ENCODE measurements at places on chromosomes 12 and 14. TPM values are rescaled to one million over a fixed set of nuclear protein-coding genes. Genes with fewer than 3 reads are reported as not detected.

Gene C14orf132
- polyA plus RNA-seq = 13.6 TPM

GRCh38 chr12:113022563-113023297, 33.8 kb upstream of the DTX1 start:
- no peak overlapping the region for H3K27ac ChIP-seq
- H3K4me1 ChIP-seq = no peaks in the 10 kb centered on the region
- no peak for DNase-seq
- H3K27me3 ChIP-seq = no peaks in the 10 kb centered on the region

GRCh38 chr14:86575141-86575540, 1045.2 kb downstream of the FLRT2 start:
- peak; percentile 10 for DNase-seq
- H3K27me3 ChIP-seq = no peaks in the 10 kb centered on the region
- H3K36me3 ChIP-seq = no peaks in the 10 kb centered on the region
- no peaks in the 10 kb centered on the region for H3K4me1 ChIP-seq

Gene KLRC1
- polyA plus RNA-seq = 0.37 TPM

Gene DPF3
- polyA plus RNA-seq = 3.9 TPM

DNA sequence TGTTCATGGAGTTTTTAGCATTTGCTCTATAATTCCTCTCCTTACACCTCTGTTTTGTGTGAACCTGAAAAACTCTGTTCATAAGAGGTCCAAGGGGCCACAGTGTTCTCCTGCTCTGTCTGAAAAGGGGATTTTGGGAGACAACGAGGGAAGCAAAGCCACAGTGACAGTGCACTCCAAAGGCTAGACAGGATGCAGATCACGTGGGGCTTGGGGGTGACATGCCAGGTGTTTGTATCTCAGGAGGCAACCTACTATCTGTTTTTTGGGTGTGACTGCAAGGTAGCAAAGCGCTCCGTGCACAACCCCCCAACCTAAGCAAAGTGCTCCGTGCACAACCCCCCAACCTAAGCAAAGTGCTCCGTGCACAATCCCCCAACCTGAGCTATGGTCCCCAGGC, 5.1 kb upstream of the CHD4 start:
- DNase-seq = no peak
- H3K27me3 ChIP-seq = no peaks in the 10 kb centered on the region
- H3K27ac ChIP-seq = peak overlapping the region; percentile 98
- no peak overlapping the region for H3K4me3 ChIP-seq
- H3K36me3 ChIP-seq = no peaks in the 10 kb centered on the region
- peaks cover 42% of the 10 kb centered on the region for H3K4me1 ChIP-seq

GRCh38 chr14:62247266-62247665, 485.0 kb downstream of the SNAPC1 start:
- H3K27me3 ChIP-seq = no peaks in the 10 kb centered on the region
- H3K4me3 ChIP-seq = no peak overlapping the region
- H3K4me1 ChIP-seq = no peaks in the 10 kb centered on the region
- H3K27ac ChIP-seq = no peak overlapping the region
- peak; percentile 16 for DNase-seq

DNA sequence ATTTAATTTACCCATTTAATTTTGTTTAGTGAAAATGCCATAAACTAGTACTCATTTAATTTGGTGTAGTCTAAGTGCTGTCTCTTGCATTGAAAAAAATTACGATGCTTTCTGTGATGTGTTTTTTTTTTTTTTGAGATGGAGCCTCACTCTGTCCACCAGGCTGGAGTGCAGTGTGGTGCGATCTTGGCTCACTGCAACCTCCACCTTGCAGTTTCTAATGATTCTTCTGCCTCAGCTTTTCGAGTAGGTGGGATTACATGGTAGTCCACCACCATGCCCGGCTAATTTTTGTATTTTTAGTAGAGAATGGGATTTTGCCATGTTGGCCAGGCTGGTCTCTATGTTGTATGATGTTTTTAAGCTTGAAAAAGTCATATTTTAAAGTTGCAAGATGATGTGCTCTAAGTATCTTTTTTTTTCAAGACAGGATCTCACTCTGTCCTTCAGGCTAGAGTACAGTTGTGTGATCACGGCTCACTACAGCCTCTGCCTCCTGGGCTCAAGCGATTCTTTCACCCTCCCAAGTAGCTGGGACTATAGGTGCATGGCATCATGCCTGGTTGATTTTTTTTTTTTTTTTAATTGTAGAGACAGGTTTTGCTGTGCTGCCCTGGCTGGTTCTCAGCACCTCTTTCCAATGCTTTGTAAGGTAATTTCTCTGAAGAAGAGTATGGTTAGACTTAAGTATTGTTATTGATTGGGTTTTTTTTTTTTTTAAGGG, 8.6 kb downstream of the LRRC10 start:
- H3K27me3 ChIP-seq = no peaks in the 10 kb centered on the region
- DNase-seq = no peak
- H3K4me1 ChIP-seq = no peaks in the 10 kb centered on the region
- no peak overlapping the region for H3K27ac ChIP-seq

DNA sequence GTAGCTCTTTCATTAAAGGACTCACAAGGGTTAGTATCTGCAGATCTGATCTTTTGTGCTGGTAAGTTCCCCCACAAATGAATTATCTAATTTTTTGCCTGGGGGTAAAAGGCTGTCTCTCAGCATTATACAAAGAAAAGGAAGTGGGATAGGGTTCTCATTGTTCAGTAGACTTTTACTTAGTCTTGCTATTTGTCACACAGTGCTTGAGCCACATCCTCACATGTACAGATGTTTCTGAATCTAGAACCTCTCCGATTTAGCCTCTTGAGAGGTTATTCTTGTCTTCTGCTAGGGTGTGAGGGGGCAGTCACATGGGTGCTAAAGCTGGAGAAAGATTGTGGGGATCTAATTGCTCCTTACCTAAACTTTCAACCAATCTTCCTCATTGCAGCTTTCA, 93.0 kb downstream of the SLC41A2 start:
- H3K36me3 ChIP-seq = no peaks in the 10 kb centered on the region
- no peak for DNase-seq
- H3K27me3 ChIP-seq = no peaks in the 10 kb centered on the region
- H3K4me3 ChIP-seq = no peak overlapping the region
- H3K27ac ChIP-seq = no peak overlapping the region
- H3K4me1 ChIP-seq = no peaks in the 10 kb centered on the region

DNA sequence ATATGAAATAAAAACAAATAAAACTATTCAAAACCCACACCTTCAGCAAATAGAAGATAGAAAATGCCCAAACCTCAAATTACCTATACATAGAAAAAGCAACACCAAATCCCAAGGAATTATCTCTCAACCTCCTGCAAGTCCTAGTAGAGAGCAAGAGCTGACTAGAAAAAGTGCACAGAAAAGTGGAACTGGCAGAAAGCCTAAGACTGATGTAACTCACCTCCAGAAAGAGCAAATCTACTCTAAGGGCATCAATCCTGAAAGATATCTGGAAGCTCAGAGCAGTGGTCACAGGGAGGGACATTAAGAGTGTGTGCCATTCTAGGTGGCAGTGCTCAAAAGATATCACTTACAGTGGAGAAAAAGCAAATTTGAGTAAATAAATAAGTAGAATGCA, 62.1 kb upstream of the PLEKHG7 start:
- no peak overlapping the region for H3K27ac ChIP-seq
- H3K4me1 ChIP-seq = no peaks in the 10 kb centered on the region
- peak; percentile 18 for DNase-seq
- no peaks in the 10 kb centered on the region for H3K36me3 ChIP-seq
- H3K4me3 ChIP-seq = no peak overlapping the region
- H3K27me3 ChIP-seq = no peaks in the 10 kb centered on the region

DNA sequence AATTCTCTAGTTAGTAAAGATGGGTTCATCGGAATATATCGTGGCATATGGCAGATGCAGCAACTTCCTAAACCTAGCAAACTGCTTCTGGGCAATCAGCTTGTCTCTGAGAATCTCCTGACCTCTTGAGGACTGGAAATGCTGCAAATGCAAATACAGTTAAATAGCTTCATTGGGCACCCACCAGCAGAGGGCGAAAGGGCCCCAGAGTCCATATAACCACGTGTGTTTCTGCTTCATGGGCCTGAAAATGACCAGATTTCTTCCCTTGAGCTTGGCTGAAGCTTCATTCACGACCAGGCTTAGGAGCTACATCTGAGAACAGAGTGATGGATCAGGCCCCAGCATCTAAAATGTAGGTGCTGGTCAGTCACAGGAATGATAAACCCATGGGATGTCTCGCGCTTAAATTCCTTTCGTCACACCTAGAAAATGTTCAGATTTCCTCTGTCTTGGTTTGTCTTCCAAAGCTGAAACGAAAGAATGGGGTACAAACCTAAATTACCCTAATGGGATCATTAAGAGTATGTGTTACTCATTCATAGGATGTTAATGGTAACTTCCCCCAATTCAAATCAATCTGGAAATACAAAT, 1482.5 kb upstream of the TMEM132C start:
- H3K4me1 ChIP-seq = no peaks in the 10 kb centered on the region
- DNase-seq = peak; percentile 16
- no peaks in the 10 kb centered on the region for H3K36me3 ChIP-seq
- no peaks in the 10 kb centered on the region for H3K27me3 ChIP-seq
- H3K4me3 ChIP-seq = no peak overlapping the region

Gene OTX2
- not detected for polyA plus RNA-seq

GRCh38 chr14:82046512-82047226, 513.0 kb upstream of the SEL1L start:
- H3K27ac ChIP-seq = no peak overlapping the region
- no peak for DNase-seq
- H3K4me3 ChIP-seq = no peak overlapping the region
- H3K4me1 ChIP-seq = no peaks in the 10 kb centered on the region

DNA sequence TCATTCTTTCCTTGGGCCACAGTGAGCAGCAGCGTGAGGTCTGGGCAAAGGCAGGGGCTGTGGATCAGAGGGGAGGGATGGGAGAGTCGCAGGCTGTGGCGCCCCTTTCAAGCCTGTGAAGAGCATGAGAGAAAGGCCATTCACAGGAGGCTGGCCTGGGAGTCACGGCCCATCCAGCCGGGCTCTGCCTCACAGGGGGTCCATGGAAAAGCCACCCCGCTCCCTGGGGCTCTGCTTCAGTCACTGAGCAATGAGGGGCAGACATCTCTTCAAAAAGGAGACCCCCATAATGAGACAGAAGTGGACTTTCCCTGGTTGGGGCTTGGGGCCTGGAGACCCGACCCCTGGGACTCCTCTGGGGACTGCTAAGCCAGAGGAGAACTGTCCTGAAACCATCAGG, 117.0 kb upstream of the GSC start:
- no peak for DNase-seq
- H3K27me3 ChIP-seq = no peaks in the 10 kb centered on the region
- no peak overlapping the region for H3K4me3 ChIP-seq
- H3K27ac ChIP-seq = no peak overlapping the region

DNA sequence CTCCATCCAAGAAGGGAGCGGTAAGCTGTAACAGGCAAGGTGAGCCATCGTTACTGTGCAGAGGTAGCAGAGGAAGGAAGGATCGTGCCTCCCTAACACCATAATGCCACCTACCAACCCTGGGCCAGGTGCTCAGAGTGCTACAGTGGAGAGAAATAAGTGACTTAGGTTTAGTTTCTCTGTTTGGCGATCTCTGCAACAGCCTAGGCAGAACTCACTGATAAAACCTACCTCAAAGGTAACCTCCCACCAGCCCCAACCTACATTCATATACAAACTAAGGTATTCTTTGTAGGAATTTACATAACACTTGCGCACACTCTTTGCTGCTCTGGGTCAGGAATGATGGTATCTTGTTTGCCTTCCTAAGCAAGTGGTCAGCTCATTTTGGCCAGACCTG, 93.4 kb upstream of the TMEM132D start:
- no peaks in the 10 kb centered on the region for H3K4me1 ChIP-seq
- no peak for DNase-seq
- H3K27ac ChIP-seq = no peak overlapping the region

DNA sequence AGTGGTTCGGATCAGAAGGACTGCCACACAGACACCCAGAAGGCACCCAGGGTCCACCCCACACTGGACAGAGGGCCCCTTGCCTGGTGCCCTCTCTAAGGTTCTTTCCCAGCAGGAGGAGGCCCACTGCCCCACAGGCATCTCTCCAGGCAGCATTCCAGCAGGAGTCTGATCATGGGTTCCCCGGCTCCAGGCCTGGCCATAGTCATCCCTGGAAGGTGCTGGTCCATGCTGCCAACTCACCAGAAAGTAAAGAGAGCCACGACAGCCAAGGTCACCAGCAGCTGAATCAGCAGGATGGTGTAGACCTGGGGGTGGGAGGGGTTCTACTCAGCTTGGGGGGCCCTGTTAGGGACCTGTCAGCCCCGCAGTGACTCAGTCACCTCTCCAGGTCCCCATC, 6.4 kb downstream of the FAIM2 start:
- H3K4me1 ChIP-seq = peaks cover 14% of the 10 kb centered on the region
- H3K4me3 ChIP-seq = no peak overlapping the region
- H3K36me3 ChIP-seq = no peaks in the 10 kb centered on the region
- DNase-seq = no peak
- H3K27ac ChIP-seq = no peak overlapping the region

GRCh38 chr14:20797164-20797563, 5.5 kb downstream of the RNASE1 start:
- H3K27ac ChIP-seq = no peak overlapping the region
- H3K4me3 ChIP-seq = no peak overlapping the region
- no peaks in the 10 kb centered on the region for H3K36me3 ChIP-seq
- H3K4me1 ChIP-seq = no peaks in the 10 kb centered on the region

- H3K4me3 ChIP-seq = no peak overlapping the region
- H3K36me3 ChIP-seq = no peaks in the 10 kb centered on the region
- no peaks in the 10 kb centered on the region for H3K4me1 ChIP-seq
- H3K27ac ChIP-seq = no peak overlapping the region
Observed at GRCh38 chr12:41441180-41441579, 253.1 kb downstream of the PDZRN4 start.

DNA sequence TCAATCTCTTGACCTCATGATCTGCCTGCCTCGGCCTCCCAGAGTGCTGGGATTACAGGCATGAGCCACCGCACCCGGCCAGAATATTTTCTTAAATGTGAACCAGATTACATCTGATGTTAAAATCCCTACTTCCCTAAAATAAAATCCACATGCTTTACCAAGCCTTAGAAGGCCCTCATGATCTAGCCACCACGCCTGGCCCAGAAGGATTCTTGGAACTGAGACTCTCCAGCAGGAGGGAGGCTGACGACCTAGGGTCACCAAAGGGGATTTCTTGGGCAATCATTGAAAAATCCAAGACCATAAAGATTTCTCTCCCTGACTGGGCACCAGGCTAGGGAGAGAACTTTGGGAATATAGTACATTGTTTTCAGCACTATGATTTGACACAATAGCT, 25.2 kb upstream of the RASSF3 start:
- no peaks in the 10 kb centered on the region for H3K27me3 ChIP-seq
- DNase-seq = no peak
- no peak overlapping the region for H3K4me3 ChIP-seq
- H3K27ac ChIP-seq = peak overlapping the region; percentile 42

- no peaks in the 10 kb centered on the region for H3K36me3 ChIP-seq
- no peaks in the 10 kb centered on the region for H3K27me3 ChIP-seq
Observed at GRCh38 chr14:61537563-61538463, 157.5 kb upstream of the HIF1A start.

DNA sequence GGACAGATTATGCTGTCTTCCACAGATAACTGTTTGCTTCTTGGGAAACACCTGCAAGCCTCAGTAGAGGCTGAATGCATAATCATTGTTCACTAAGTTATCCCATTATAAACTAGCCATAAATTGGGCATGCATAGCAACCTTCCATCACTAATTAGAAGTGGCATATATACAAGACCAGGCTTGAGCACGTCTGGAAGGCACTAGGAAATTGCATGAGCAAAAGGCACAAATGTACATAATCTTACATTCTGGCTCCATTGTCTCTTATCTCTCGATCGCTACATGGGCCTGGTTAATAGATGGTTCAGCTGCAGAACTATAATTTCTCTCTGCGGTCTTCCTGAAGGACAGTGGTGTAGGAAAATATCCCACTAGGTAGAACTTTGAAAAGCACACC, 679.2 kb downstream of the RPL10L start:
- H3K36me3 ChIP-seq = no peaks in the 10 kb centered on the region
- H3K27ac ChIP-seq = no peak overlapping the region
- H3K27me3 ChIP-seq = no peaks in the 10 kb centered on the region
- H3K4me3 ChIP-seq = no peak overlapping the region
- H3K4me1 ChIP-seq = no peaks in the 10 kb centered on the region

Gene RNASE7
- polyA plus RNA-seq = not detected
